ENCODE measurements at places on chromosomes 5 and 9. TPM values are rescaled to one million over a fixed set of nuclear protein-coding genes. Genes with fewer than 3 reads are reported as not detected.
A peak's percentile ranks its signal among the peaks of the same experiment; 100 is the strongest.

Gene SEMA5A
- 0.02 TPM for polyA plus RNA-seq

- peak; percentile 35 for DNase-seq
Measured at GRCh38 chr9:131478421-131478868, 24.3 kb upstream of the POMT1 start.

DNA sequence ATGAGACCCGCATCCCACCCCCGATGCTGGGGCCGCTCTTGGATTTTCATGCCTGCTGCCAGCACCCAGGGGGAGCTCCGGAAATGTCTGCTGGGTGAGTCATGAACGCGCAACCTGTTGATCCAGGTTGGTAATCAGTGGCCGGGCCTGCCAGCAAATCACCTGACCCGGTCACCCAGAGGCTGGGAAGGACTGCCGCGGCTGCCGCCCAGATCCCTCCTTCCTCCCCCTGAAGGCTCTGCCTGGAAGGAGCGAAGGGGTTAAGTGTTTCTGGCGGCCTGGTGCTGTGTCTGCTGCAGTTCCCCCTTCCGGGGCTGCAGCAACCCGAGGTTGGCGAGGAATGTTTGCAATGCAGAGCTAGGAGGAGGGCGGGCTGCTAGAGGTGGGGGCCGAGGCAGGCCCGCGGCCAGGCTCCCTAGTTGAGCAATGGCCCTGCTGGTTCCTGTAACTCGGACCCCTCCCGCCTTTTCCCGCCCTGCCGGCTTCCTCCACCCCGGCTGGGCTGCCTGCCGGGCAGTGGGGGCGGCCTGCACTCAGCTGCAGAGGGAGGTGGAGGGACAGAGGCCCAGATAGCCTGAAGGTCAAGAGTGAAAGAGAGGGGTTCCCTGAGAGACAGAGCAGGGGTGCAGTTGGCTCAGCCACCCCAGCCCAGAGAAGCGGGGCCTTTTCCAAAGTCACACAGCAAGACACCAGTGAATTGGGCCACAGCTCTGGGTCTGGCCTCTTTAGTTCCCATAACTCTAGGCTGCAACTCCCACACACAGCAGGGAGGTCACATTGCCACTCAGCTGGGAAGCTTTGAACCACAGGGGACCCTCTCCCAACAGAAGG lies 156.3 kb upstream of the IER5L start:
- no peak for DNase-seq

Gene LVRN
- polyA plus RNA-seq = not detected

Gene CCIN
- not detected for polyA plus RNA-seq

Gene FOXI1
- not detected for polyA plus RNA-seq

Gene TXNDC15
- polyA plus RNA-seq = 14.4 TPM

Data from immature natural killer cell (primary cell).